ENCODE measurements at places on chromosomes 1 and 21.

DNA sequence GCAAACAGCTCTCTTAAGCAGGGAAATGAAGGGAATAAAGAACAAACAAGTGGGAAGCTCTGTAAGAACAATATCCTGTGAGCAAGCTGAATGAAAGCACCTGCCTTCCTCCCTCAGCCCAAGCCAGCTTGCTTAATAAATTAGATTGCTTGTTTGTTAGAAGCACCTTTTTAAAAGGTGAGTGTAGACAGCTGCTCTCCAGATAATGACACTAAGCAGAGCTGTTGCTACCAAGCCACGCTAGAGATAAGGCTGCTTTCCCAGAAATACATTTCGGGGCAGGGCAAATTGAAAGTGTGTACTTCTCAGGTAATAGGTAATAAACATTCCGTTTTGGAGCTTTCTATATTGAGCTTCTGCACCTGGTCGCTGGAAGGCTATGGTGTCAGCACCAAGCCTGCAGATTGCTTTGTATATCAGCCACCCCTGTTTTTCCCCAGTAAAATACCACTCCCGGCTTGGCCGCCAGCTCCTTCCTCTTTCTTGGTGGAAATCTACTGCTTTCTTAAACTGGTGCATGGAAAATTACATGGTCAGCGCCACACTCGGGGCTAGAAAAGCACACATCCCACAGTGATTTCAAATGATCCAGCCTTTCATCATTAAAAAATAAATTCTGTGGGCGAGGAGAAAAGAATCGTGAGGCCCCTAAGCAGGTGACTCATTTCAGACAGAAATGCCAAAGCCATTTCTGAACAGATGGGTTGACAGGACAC, 151.3 kb downstream of the ETS2 start:
- DNase-seq, result no peak

GRCh38 chr1:155241069-155241679, 14.1 kb downstream of the ENTREP3 start:
- DNase-seq, result peak; percentile 88

DNA sequence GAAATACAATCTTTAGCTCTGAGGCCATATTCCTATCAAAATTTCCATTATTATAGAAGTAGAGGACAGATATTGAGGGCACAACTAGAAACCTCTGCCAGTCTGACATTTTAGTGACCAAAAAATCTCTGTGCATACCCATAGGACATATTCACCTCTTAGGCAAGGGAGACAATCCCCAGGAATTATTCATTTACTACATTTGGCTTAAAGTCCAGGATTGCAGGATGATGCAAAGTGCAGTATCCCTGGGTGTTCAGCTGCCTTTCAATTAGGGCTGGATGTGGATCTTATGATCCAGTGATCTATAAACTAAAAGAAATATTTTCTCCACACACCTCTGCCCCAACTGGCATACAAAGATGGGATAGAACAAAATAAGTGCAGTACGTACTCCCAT, 50.9 kb downstream of the PTGS2 start:
- DNase-seq, result no peak

DNA sequence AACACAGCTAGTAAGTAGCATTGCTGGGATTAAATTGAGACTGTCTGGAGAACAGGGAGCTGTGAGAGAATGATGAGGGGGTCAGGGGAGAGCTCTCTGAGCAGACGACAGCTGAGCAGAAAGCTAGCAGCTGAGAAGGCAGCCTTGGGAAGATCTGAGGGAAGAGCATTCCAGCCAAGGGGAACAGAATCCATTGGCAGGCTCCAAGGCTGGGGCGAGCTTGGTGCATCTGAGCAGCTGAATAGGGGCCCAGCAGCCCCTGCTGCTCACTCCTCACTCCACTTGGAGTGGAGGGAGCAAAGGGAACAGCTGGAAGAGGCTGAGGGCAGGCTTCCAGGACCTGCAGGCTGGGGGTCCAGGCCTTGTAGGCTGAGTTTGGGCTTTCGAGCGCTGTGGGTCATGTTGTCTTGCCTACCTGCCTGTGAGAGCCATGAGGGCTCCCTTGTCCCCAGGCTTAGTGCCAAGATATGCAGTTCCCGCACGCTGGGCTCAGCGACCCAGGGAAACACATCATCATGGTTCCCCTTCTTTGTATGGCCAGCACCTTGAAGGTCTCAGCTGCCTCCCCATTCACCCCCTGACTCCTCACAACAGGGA, 10.5 kb downstream of the ACOT11 start:
- DNase-seq, result no peak

GRCh38 chr1:241939798-241940197, 17.8 kb upstream of the BECN2 start:
- DNase-seq, result peak; percentile 47

DNA sequence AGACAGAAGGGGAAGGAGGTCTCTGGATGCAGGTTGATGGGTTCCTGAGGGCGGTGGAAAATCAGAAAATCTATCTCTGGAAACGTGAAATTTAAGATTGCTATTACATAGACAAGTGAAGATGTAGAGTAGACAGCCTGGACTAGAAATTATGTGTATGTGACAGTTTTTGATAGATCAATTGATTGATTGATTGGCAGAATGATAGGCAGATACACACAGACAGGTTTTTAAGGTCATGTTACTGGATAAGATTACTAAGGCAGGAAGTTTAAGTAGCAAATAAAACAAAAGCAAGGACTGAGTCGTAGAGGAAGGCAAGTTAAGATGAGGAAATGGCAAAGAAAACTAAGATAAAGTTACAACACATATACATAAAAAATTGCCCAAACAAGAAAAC, 124.7 kb downstream of the RGS21 start:
- DNase-seq, result no peak

GRCh38 chr1:150233359-150234308, 2.3 kb downstream of the ANP32E start:
- peak; percentile 40 for DNase-seq

DNA sequence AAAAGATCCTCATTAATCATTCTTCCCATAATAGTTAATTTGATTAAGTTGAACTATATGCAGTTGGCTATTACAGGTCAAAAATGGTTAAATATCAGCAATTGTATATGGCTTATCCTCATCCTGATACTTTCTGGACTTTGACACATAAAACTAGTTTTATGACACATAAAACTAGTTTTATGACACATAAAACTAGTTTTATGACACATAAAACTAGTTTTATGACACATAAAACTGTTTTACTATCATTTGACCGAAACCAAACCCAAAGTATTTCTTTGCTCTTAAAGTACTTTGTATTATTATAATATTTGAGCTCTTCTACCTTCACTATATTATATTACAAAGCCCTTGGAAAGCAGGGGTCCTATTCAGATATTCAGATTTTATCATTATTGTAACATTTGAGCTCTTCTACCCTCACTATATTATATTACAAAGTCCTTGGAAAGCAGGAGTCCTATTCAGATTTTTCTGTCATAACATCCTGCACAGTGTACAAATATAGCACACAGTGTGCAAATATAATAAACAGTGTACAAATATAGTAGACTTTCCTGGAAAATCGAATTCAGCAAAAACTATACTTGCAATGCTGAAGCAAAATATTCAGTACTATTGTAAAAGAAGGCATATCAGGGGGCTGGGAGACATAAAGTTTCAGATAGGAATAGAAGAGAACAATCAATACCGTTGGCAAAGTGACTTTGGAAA, 53.0 kb downstream of the NVL start:
- no peak for DNase-seq

GRCh38 chr1:41623736-41624135, 139.3 kb upstream of the EDN2 start:
- DNase-seq, result no peak

- DNase-seq, result no peak
These were observed 28.4 kb downstream of the ZBTB17 start for GRCh38 chr1:15947382-15948090.

DNA sequence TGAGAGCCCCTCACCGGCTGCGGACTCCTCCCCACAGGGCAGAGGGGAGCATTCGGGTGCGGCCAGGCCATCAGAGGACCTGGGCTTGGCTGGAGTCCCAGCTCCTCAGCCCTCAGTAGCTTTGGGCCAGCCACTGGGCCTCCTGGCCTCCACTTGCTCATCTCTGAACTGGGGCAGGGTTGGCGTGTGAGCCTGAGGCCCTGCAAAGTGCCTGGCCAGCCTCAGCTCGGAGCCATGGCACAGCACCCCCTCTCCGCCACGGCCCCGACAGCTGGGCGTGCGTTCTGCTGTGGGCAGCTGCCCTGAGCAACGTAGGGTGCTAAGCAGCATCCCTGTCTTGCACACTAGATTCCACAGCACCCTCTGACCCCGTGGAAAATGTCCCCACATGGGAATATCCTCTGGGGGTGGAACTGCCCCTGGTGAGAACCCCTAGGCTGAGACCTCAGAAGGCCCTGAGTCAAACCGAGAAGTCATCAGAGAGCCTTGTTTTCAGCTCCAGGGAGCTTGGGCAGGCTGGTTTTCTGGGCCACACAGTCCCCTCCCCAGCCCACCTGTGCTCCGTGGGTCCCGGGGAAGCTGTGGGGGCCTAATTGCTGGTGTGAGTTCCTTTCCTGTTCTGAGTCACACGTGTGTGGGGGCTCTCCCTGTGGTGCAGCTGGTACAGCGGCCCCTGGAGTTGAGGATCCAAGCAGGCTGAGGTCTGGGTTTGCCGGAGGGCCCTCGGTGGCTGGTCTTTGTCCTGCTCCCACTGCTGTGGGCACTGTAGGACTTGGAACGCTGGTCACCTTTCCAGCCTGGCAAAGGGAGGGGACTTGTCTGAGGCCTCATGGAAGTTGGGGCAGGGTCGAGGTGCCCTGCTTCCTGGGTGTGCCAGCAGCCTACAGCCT, 24.5 kb downstream of the TP73 start:
- DNase-seq, result no peak

- no peak for DNase-seq
These were observed 127.9 kb downstream of the DNM3 start for GRCh38 chr1:171969226-171969625.

DNA sequence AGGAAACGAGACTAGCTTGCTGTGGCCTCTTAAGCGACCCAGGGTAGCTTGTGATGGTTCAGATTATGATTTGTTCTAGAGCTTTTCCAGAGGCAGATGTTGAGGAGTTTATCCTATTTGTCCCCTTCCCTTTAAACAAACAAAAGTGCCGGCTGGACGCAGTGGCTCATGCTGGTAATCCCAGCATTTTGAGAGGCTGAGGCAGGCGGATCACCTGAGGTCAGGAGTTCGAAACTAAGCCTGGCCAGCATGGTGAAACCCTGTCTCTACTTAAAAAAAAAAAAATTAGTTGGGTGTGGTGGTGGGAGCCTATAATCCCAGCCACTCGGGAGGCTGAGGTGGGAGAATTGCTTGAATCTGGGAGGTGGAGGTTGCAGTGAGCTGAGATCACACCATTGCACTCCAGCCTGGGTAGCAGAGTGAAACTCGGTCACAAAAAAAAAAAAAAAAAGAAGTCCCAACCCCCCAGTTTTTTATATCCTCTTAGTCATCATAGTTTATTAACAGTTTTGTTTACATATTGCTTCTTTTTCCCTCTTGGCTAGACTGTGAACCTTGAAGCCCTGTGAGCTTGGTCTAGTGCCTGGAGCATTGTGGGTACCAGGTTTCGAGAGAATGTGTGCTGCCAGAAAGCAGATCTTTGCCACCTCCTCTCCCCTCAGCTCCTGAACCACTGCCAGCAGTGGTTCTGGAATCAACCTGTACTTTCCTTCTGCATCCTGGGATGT, 29.8 kb downstream of the MAPKAPK2 start:
- peak; percentile 87 for DNase-seq

GRCh38 chr1:120178799-120179756, 2.8 kb upstream of the SEC22B start:
- DNase-seq, result peak; percentile 82

Data from fibroblast of mammary gland (primary cell).